Neuronal stem cell (in vitro differentiated cells): ENCODE measurements at places on chromosomes 1 and 21.

DNA sequence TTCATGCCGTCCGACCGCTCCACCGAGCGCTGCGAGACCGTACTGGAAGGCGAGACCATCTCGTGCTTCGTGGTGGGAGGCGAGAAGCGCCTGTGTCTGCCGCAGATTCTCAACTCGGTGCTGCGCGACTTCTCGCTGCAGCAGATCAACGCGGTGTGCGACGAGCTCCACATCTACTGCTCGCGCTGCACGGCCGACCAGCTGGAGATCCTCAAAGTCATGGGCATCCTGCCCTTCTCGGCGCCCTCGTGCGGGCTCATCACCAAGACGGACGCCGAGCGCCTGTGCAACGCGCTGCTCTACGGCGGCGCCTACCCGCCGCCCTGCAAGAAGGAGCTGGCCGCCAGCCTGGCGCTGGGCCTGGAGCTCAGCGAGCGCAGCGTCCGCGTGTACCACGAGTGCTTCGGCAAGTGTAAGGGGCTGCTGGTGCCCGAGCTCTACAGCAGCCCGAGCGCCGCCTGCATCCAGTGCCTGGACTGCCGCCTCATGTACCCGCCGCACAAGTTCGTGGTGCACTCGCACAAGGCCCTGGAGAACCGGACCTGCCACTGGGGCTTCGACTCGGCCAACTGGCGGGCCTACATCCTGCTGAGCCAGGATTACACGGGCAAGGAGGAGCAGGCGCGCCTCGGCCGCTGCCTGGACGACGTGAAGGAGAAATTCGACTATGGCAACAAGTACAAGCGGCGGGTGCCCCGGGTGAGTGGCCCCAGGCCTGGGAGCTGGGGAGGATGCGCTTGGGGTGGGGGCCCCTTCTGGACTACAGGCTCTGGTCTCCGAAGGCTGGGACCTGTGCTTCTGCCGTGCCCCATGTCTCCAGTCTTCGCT is 1.1 kb downstream of the SKI start:
- peak overlapping the region; percentile 96 for H3K4me3 ChIP-seq
- no peaks in the 10 kb centered on the region for H3K36me3 ChIP-seq
- peaks cover 41% of the 10 kb centered on the region for H3K4me1 ChIP-seq
- H3K27ac ChIP-seq, result no peak overlapping the region
- H3K27me3 ChIP-seq, result no peaks in the 10 kb centered on the region

DNA sequence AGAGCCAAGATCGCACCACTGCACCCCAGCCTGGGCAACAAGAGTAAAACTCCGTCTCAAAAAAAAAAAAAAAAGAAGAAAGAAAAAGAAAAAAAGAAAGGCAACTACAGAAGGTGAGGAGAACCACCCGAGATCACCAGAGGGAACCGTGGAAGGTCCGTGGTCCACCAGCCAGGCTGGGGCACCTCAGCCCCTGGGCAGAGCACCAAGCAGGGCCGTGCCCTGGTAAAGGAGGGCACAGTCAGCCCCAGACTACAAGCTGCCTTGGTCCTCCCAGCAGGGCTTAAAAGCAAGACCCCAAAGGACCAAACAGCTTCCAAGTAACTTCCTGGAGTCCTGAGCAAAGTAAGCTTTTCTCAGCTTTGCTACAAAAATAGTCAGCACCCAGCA is 8.8 kb upstream of the SAMD11 start:
- H3K4me3 ChIP-seq, result no peak overlapping the region
- peaks cover 69% of the 10 kb centered on the region for H3K27me3 ChIP-seq
- no peak overlapping the region for H3K27ac ChIP-seq
- no peaks in the 10 kb centered on the region for H3K4me1 ChIP-seq

GRCh38 chr1:107232426-107232825 is 91.6 kb downstream of the NTNG1 start:
- no peak overlapping the region for H3K4me3 ChIP-seq
- no peaks in the 10 kb centered on the region for H3K27me3 ChIP-seq
- no peaks in the 10 kb centered on the region for H3K36me3 ChIP-seq
- H3K27ac ChIP-seq, result no peak overlapping the region

GRCh38 chr1:53396573-53397268 is 62.5 kb upstream of the DMRTB1 start:
- H3K27ac ChIP-seq, result no peak overlapping the region
- no peak for DNase-seq
- H3K4me3 ChIP-seq, result no peak overlapping the region
- peaks cover 6% of the 10 kb centered on the region for H3K4me1 ChIP-seq
- H3K36me3 ChIP-seq, result no peaks in the 10 kb centered on the region

GRCh38 chr1:55300975-55301374 is 85.8 kb upstream of the USP24 start:
- no peaks in the 10 kb centered on the region for H3K4me1 ChIP-seq
- no peaks in the 10 kb centered on the region for H3K27me3 ChIP-seq
- no peak overlapping the region for H3K27ac ChIP-seq
- no peak for DNase-seq

DNA sequence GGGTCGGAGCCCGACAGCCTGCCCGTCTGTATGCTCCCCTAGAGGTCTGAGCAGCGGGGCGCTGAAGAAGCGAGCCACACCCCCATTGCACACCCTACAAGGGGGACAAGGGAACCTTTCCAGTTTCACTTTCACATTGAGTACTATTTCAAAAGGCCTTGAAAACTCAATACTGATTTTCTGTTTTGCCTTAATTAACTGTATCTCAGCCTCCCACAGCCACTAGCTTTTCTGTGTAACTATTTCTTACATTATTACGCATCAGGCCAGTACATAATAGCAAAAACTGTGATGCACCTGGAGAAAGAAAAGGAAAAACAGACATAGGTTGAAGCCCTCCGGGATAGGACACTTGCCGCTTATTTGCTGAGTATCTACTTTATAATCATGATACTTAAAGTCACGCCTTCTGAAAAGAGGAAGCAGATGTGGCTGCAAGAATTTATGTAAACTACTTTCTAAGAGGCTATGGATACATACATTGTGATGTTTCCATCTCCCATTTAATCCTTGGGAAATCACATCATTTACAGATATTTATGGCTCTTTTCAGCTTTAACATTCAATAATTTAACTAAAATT is 1719.5 kb downstream of the MRPL39 start:
- no peaks in the 10 kb centered on the region for H3K4me1 ChIP-seq
- DNase-seq, result no peak
- no peak overlapping the region for H3K27ac ChIP-seq

GRCh38 chr1:20921285-20921684 is 134.2 kb upstream of the HP1BP3 start:
- H3K4me1 ChIP-seq, result no peaks in the 10 kb centered on the region
- no peak overlapping the region for H3K4me3 ChIP-seq
- H3K36me3 ChIP-seq, result peaks cover 11% of the 10 kb centered on the region
- H3K27me3 ChIP-seq, result no peaks in the 10 kb centered on the region
- H3K27ac ChIP-seq, result no peak overlapping the region

DNA sequence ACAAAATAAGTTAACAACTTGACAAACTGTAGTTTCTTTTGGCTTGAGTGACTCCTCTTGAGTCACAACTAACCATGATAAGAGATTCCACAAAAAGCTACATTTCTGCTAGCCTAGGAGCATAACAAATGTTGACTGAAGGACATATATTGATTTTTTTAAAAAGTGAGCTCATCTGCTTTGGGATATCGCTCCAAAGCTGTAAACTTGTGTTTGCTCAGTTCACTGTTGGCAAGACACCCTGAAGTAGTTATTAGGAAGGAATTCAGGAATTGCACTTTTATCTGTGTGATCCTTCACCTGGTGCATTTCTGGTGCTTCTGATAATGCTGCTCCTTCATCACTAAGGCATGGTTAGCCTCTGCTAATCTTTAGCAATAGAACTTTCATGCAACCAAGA is 23.7 kb downstream of the RWDD3 start:
- DNase-seq, result no peak
- no peaks in the 10 kb centered on the region for H3K27me3 ChIP-seq

- no peaks in the 10 kb centered on the region for H3K27me3 ChIP-seq
- no peaks in the 10 kb centered on the region for H3K36me3 ChIP-seq
- H3K4me1 ChIP-seq, result no peaks in the 10 kb centered on the region
- DNase-seq, result no peak
Measured at GRCh38 chr1:59952065-59952464, 25.5 kb upstream of the CYP2J2 start.

DNA sequence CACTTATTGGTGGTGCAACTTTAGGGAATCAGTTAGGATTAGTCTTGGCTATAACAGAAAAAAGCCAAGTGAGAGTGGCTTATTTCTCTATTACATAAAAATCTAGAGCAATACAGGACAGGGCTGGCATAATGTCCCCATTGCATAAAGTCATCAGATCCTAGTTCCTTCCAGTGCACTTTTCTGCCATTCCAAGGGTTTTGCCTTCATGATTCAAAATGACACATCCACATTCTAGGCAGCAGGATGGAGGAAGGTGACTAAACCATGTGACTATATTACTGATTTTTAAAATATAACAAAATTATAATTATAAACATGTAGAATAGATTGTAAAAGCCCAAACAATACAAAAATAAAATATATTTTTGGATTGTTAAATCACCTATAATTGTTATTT is 18.8 kb downstream of the JUN start:
- H3K27me3 ChIP-seq, result no peaks in the 10 kb centered on the region
- no peak for DNase-seq
- H3K36me3 ChIP-seq, result no peaks in the 10 kb centered on the region

DNA sequence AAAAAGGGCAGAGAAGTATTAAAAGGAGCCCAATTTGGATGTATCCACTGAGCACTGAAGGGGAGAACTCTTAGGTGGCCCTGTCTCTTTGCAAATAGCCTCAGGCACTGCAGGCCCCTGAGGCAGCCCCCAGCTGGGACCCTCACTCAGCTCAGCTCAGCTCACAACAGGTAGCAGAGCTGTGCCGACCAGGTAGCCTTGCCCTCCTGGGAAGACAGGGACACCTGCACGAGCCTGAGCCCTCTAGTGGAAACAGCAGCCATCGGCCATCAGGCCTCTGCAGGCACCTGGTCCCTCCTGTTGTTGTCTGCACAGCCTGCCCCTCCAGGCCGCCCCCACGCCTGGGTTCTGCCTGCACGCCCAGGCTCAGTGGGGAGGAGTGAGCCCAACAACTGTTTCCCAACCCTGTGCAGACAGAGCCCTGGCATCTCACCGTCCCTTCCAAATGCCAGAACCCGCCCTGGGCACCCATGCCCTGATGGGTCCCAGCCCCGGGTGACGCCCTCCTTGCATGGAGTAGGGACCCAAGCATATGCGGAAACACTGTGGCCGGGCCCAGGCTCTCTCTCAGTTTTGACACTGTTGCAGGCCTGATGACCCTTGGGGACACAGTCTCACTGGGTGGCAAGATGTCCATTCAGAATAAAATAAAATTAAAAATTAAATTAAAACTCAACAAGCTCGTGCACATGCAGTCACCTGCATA is 60.0 kb upstream of the AJAP1 start:
- no peaks in the 10 kb centered on the region for H3K4me1 ChIP-seq
- H3K4me3 ChIP-seq, result no peak overlapping the region
- H3K27me3 ChIP-seq, result no peaks in the 10 kb centered on the region
- H3K27ac ChIP-seq, result no peak overlapping the region
- H3K36me3 ChIP-seq, result no peaks in the 10 kb centered on the region
